Femur (tissue), 1 donor: ENCODE measurements at places on chromosomes 1 and 21.

DNA sequence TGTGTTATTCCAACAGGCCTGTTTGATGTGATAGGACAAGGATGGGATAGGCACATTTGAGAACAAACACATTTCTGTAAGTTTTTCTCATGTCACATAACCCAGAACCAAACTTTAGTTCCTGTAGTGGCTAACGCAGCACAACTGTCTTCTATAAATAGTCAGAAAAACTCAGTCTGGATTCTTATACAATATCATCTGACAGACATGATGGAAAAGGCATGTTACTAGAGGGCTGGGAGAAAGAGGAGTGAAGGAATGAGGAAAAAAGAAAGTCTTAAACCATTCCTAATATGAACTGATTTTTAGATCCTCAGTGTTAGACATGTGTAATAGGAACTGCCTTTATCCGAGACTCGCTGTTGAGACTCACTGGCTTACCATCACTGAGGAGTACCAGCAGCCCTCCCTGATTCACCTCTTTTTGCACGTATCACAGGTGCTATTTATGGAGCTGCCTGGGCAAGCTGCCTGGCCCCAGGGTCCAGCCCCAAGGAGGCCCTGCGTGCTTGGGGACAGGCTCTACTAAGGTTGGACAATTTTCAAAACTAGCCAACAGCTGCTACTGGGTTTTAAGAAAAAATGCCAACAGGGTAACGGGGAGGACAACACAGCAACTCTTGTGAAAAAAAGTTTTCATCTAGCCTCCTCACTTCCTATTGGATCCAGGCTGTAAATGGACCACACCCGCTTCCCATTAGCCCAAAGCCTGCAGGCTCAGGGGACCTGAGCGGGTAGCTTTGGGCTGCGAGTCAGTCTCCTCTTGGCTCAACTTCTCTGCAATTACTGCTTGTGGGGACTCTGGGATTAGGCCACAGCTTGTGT, 30.7 kb upstream of the SERBP1 start:
- DNase-seq = peak; percentile 72

DNA sequence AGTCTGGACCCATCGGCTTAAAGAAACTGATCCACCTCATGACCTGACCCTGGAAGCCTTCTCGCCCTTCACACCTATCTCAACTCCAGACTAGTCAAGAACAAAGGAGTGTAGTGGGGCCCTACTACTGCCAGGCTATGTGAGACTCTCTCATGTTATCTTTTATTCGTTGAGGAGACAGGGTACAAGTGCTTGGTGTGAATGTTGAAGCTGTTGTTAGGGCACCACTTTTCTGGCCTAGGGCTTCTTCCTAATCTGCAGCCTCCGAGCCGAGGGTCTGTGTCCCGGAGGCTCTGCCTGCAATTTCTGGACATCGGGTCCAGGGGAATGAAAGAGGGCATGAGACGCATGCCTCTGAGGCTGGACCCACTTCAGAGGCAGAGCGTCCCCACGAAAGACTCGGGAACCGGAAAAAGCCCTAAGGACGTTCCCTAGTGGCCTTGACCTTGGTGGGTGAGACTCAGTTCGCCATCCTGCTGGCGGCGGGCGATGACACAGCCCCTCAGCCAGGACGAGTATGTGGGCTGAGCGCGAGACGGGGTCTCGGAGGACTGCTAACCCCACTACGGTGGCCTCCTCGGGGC, 671 bp downstream of the DNAJC11 start:
- DNase-seq = peak; percentile 21

GRCh38 chr1:78007677-78008341, 3.1 kb downstream of the DNAJB4 start:
- DNase-seq = no peak

DNA sequence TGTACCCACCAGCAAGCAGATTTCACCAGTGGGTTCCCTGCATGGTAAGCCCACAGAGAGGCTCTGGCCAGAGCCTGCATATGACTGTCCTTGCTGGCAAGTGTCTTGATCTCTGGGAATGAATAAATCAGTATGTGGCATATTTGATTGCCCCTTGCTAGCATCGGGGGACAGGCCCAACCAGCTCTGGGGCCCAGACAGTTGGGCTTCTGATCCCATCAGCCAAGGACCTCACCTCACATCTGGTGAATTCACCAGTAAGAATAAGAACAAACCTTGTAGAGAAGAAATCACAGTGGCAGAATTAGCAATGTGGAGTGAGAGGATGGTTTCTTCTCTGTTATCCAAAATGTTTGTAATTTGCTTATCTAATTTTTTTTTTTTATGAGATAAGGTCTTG, 15.9 kb downstream of the SLC1A7 start:
- no peak for DNase-seq
